Right renal pelvis (tissue), 4 donors: ENCODE measurements at places on chromosomes 2 and 18. TPM values are rescaled to one million over a fixed set of nuclear protein-coding genes. Genes with fewer than 3 reads are reported as not detected.
A peak's percentile ranks its signal among the peaks of the same experiment; 100 is the strongest.

DNA sequence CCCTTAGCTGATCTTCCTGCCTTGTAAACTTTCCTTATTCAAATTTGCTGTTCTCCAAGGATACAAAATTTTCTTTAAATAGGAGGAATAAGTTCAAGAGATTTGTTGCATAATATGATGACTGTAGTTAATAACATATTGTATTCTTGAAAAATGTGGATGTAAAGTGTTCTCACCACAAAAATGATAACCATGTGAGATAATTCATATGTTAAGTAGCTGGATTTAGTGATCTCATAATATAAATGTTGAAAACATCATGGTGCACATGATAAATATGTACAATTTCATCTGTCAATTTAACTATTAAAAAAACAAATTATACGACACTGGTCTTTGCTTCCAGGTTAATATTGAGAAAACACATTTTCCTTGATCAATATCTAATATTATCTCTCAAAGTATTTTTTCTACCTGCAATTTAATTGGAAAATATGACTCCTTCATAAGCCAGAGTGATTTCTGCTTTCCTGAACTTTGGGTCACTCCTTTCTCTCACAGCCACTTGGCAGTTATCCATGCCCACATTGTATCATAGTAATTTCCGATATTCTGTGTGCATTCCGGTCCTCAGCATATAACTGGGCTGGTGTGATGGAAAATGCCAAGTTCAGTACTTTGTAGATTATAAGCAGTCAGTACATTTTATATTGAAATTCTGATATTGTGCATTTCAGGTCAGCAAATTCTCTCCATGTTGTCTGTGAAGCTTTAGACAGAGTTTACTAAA lies 152.6 kb downstream of the GULP1 start:
- no peak for DNase-seq

- no peak for DNase-seq
Observed at GRCh38 chr2:9107168-9108025, 99.2 kb upstream of the ASAP2 start.

- no peak for DNase-seq
Observed at GRCh38 chr18:74126684-74127655, 20.7 kb downstream of the FBXO15 start.

GRCh38 chr18:22971038-22971437 lies 37.9 kb downstream of the RBBP8 start:
- DNase-seq: no peak

DNA sequence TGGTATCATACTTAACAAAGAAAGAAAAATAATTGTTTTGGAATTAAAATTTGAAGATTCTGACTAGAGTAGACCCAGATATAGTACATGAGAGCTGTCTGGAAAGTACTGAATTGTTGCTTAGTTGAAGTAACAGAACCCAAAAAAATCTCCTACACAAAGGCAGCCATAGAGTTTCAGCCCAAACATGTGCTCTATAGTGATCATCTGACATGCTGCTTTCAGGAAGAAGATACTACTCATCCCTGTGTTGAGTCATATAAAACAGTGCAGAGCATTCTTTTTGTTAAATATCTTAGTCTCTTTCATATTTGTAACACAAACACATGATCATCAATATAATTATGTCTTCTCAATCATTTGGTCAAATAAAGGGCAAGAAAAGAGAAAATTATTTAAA lies 84.8 kb upstream of the PTPRM start:
- no peak for DNase-seq

DNA sequence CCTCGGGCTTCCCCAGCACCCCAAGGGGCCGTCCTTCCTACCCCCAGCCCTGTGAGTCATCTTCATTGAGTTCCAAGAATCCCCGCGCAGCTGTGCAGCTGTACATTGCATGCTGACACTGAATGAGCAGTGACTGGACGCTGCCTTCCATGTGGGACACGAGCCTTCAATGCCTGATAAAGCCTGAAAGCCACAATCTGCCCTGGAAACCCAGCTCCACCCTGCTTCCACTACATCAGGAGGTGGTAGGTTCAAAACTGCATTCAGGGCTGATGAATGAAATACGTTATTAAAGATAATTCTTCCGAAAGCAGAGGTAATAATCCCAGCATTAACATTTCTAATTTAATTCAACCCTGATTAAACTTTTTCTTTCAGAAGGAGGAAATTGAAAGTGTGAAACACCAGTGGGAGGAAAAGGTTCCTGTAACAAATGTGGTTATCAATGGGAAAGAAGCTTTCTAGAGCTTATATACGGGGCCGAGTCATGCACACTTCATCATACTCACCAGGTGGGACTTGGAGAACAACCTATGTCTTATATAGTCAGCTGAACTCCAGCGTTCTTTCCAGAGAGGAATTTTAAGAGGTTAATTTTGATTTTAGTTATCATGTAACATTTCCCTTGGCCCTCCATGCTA lies 360.1 kb downstream of the LPIN1 start:
- no peak for DNase-seq

- no peak for DNase-seq
Observed at GRCh38 chr18:70428439-70428838, 139.6 kb downstream of the SOCS6 start.

DNA sequence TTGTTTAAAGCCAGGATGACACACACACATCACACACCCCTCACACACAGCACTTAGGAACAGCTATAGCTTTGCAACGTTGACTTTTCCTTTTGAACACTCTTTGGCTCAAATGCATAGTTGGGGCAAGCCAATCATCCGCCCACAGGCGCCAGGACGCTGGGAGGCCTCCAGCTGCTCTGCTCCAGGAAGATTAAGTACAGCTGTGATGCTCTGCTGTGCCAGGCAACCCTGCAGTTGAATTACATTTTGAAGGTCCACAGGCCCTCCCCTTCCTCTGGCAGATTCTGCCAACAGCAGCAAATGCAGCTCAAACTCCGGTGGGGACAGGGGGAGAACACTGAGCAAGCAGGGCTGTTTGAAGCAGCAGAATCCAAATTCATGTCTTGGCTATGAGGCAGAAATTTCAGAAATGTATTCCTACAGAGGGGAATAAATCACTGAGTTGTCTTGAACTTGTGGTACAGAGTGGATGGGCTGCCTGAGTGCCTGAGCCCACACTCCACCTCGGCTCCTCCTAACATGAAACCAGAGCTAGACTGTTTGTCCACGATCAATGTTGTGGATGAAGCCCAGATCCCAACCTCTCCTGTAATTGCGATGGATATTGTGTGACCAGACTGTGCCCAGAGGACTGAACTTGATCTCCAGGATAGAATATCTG lies 86.5 kb upstream of the PPP1CB start:
- no peak for DNase-seq

DNA sequence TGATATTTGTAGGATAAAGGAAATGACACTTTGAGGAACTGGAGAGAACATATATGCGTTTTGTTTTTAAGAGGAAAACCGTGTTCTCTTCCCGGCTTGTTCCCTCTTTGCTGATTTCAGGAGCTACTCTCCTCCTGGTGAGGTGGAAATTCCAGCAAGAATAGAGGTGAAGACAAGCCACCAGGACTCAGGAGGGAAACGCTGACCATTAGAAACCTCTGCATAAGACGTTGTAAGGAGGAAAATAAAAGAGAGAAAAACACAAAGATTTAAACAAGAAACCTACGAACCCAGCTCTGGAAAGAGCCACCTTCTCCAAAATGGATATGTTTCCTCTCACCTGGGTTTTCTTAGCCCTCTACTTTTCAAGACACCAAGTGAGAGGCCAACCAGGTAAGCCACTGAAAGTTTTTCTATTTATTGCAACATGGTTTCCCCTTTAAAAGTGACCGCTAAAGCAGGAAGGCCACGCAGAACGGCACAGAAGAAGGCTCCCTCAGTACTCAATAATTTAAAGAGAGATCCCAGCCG lies 735 bp downstream of the NRP2 start:
- DNase-seq: no peak

DNA sequence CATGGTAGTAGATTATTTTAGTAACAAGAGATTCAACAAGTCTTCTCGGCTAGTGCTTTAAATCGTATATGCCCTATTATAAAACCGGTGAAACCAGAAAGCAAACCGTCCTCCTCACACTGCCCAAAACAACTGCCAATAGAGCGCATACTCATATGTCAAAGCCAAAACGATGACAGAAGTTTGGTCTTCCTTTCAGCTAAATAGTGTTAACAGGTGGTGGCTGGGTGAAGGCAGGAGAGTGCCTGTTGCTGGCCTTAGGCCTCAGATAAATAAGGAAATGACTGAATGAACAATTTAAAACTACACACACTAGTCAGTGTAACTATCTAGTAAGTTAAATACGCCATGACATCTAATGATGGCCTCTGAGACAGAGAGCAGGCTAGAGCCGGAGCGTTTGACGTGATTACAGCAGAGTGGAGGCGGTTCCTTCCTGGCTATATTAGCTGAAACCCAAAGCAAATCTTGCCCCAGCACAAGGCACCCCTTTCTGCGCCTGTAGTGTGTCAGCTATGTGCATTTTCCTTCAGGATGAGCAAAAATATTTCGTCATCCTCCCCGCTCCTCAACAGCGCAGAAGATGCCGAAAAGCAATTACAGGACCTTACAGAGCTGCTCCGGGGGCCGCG lies 1.6 kb downstream of the LONRF2 start:
- DNase-seq: no peak

DNA sequence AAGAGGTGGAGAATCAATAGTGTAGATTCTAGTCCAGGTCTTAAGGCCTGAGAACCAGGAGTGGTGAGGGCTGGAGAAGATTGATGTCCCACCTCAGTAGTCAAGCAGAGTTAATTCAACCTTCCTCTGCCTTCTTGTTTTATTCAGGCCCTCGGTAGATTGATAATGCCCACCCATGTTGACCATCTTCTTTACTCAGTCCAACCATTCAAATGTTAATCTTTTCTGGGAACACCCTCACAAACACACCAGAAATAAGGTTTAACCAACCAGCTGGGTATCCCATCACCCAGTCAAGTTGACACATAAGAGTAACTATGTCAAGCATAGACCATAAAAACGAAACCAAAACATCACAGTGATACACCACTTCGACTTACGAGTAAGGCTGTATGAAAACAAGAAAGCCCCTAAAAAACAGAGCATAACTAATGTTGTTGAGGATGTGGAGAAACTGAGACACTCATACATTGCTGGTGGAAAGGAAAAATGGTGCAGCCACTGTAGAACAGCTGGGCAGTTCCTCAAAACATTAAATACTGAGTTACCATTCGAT lies 57.5 kb downstream of the SLC35F5 start:
- no peak for DNase-seq

- DNase-seq: no peak
Observed at GRCh38 chr2:210901326-210901725, 344.9 kb downstream of the CPS1 start.

DNA sequence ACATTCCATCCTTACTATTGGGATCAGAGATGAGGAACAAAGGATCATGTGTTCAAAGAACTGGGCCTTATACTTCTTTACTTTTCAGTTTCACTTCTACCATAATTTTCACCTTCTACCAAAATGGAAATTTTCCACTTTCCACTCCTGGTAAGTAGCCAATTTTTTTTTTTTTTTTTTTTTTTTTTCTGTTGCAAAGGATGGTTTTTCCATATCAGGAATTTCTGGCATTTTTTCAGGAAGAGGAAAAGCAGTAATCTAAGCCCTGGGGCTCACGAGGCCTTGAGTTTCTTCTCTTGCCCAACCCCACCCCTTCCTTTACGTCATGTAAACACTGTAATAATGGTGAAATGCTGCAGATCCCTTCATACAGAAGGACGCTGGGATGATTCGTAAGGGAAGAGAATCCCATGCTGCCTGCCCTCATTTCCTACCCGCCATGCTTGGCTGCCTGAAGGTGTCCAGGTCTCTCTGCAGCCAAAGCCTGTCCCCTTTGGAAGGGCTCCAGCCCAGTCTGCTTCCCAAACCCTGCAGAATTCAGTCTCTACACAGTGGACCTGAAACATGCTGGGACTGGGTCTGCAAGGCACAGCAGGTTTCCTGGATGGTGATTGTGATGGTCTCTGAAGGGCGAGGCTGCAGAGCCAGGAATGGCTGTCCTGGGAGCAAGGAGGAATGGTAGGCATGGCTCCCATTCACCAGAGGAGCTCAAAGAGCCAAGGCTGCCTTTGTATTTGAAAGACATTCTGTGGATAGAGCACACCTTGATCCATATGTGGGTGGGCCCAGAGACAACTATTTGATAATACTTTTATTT lies 57.0 kb downstream of the EFR3B start:
- no peak for DNase-seq

- peak; percentile 63 for DNase-seq
Observed at GRCh38 chr2:24409700-24410556, 49.6 kb upstream of the ITSN2 start.

GRCh38 chr18:11518788-11519685 lies 90.4 kb upstream of the SLC35G4 start:
- DNase-seq: no peak

DNA sequence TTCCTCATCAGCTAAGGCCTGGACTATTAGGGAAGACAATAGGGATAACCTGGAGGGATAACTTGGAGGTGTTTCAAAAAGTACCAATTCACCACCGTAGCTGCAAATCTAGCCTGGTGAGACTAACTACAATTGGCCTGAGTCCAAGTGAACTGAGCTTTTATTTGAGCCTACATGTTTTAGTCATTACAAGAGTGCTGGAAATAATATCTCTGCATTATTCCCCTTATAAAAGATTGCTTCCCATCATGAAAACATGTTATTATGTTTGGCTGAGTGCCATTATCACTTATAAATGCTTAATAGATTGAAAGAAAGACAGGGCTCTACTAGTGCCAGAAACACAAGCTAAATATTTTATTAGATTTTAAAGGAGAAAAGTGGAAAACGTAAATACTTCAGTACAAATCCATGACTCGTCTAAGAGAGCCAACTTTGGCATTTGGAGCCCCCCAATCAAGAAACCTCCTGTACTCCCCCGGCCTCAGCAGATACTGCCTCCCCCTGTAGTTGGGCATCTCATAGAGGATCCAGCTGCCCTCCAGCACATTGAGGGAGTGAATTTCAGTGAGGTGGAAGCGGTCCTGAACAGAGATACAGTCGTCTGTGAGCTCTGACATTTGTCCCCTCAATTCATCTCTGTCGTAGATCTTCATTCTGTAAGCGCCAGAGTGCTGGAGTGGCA lies 3.6 kb downstream of the CRYGB start:
- no peak for DNase-seq

DNA sequence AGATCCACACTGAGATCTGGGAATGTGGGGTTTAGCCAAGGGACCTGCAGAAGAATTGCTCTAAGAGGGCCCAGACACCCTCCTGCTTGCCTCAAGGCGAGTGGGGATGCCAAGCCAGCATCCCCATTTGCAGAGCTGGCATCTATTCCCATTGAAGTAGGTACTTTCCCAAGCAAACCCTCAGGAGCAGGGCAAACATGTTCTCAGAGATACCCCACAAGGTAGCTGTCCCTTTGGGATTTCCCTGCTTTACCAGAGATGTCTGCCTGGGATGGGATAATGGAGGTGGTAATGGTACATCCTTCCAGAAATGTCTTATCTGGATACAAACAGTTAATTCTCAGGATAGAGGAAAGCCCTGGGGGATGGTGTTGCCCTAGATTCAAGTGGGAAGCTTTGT lies 51.2 kb downstream of the GYPC start:
- DNase-seq: no peak

GRCh38 chr18:57561728-57562423 lies 24.6 kb downstream of the FECH start:
- peak; percentile 18 for DNase-seq

- no peak for DNase-seq
Observed at GRCh38 chr2:130261970-130262760, 63.9 kb upstream of the TUBA3E start.

PMAIP1 gene
- polyA plus RNA-seq: 3.4 TPM

NEU2 gene
- not detected for polyA plus RNA-seq

EXOC6B gene
- 20.8 TPM for polyA plus RNA-seq

ANKRD29 gene
- 1.2 TPM for polyA plus RNA-seq

FEV gene
- polyA plus RNA-seq: 0.08 TPM

SULT1C4 gene
- polyA plus RNA-seq: 48.1 TPM
